ENCODE measurements at places on chromosomes 3 and 15. TPM values are rescaled to one million over a fixed set of nuclear protein-coding genes. Genes with fewer than 3 reads are reported as not detected.

- DNase-seq: no peak
These were observed 405.5 kb downstream of the SHQ1 start for GRCh38 chr3:72442759-72443158.

Gene SLC9C1
- total RNA-seq: 0.33 TPM

Gene STXBP5L
- total RNA-seq: 0.16 TPM

Gene PAQR5
- not detected for total RNA-seq

DNA sequence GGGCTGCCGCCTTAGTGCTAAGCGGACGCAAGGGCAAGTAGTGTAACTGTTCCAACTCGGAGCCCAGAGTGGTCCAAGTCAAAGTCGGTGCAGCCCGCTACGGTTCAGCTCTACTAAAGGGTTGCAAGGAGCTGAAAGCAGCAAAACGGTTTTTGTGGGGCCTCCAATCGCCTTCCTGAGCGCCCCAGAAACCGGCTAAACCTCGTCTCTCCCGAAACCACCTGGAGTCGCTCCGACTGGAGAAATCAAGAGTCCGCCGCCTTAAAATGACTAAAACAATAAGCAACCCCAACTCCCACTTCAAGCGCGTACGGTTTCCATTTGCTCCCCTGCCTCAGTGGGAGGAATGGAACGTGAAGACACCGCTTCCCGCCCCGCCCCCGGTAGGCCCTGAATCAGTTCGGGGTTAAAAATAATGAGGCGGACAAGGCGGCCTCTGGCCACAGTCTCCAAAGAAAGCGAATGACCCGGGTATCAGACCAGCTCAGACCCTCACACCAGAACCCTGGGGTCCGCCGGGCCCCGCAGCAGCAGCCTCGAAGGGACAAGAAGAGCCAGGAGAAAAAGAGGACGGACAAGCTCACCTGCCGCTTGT, 401 bp downstream of the SEC11A start:
- DNase-seq: peak; percentile 44

GRCh38 chr3:115348412-115348811, 201.3 kb upstream of the ZBTB20 start:
- DNase-seq: no peak

Gene TEX55
- total RNA-seq: not detected

GRCh38 chr3:8835385-8835784, 66.0 kb upstream of the OXTR start:
- DNase-seq: no peak

GRCh38 chr3:71072287-71072686, 511.2 kb downstream of the FOXP1 start:
- DNase-seq: peak; percentile 47

Gene SH3GL3
- total RNA-seq: 2.1 TPM

- DNase-seq: no peak
These were observed 317.1 kb downstream of the EPHA6 start for GRCh38 chr3:97131476-97131875.

DNA sequence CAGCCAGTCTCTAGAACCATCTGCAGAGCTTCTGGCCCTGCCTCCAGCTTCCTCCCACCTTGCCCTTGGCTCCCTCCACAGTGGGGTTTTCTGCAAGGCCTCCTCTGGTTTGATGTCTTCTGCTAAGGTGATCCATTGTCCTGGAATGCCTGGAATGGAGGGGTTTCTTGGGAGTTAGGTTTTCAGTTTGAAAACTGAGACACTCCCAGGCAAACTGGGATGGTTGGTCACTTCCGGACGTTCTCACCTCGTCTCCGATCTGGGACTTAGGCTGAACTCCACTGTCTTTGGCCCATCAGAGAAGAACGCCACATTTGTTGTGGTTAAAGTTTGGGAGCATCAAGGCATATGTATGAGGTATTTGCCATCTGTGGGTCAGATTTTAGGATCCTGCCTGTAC, 77.4 kb upstream of the KLHL25 start:
- no peak for DNase-seq

DNA sequence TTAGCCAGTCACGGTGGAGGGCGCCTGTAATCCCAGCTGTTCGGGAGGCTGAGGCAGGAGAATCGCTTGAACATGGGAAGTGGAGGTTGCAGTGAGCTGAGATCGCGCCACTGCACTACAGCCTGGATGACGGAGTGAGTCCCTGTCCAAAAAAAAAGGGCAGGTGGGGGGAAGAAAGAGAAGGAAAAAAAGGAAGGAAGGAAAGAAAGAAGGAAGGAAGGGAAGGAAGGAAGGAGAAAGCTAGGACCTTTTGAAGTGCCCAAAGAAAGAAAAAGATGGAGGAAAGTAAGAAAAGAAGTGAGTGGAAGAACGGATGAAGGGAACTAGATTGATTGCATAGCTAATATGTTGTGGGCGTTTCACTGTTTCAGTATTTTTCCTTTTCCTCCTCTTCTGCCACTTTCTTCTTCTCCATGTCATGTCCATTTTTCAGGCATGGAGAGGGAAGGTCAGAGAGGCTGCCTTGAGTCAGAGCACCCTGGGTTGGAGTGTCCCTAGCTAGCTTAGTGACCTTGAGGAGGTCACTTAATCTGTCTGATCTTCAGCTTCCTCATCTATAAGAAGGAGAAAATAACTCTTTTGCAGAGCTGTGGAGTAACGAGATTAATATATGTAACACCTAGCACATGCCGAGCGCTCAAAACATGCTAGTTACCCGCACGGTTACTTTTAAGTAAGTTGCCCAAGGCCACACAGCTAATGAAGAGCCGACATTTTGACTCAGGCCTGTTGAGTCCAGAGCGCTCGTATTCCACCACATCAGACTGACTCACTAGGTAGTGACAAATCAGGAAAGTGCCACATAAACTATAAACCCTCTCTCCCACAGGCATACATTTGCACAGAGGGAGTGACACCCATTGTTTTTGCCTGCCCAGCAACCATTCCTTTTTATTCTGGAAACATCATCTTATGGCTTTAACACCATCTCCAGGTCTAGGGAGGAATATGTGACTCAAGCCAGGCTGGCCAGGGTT, 42.2 kb downstream of the BHLHE40 start:
- DNase-seq: peak; percentile 44

- no peak for DNase-seq
These were observed 354.1 kb downstream of the GABRG3 start for GRCh38 chr15:27324886-27325615.

Gene ALS2CL
- total RNA-seq: 0.16 TPM

DNA sequence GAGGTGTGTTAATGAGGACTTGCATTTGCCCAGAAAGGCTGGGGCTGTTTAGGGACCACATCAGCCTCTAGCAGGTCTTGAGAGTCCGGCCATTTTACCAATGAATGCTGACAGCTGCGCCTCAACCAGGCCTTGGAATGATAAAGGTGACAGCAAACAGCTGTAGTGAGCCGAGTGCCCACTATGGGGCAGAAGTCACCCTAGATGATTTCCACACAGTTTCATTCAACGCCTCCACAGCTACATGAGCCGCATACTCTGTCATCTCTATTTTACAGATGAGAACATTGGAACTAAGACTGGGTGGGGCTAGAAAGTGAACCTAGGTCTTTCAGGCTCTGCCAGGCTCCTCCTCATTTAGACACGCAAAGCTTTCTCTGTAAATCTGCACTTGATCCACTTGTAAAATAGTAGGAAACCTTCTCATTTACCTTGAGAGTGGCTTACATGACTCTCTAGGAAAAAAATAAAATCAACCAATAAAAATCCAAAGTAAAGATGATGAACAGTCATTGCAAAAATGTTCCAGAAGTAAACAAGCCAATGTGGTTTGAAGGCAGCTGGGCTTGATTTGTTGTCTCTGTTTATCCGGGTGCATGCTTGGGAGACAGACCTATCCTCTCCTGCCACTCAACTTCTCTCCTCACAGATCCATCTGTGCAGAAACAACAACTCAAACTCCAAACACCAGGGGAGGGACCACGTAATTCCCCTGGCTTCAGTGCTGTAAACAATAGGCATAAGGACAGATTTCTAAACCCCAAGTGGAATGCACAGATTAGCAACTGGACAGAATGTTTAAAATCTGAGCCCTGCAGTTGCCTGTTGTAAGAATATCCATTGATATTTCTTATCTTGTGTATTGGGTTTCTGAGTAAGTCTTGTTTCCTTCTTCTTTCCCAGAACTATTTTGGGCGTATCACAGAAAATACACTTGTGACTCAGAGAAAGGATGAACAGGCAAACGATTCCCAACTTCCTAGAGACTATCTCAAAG, 31.5 kb upstream of the LDHAL6B start:
- DNase-seq: peak; percentile 88

Gene ITGA11
- total RNA-seq: 81.1 TPM

Data from fibroblast of the aortic adventitia (primary cell).